ENCODE measurements at places on chromosomes 6 and 20.

GRCh38 chr6:45537539-45537938, 159.8 kb upstream of the SUPT3H start:
- DNase-seq: no peak

- DNase-seq: no peak
Measured at GRCh38 chr6:16690608-16691142, 70.6 kb downstream of the ATXN1 start.

DNA sequence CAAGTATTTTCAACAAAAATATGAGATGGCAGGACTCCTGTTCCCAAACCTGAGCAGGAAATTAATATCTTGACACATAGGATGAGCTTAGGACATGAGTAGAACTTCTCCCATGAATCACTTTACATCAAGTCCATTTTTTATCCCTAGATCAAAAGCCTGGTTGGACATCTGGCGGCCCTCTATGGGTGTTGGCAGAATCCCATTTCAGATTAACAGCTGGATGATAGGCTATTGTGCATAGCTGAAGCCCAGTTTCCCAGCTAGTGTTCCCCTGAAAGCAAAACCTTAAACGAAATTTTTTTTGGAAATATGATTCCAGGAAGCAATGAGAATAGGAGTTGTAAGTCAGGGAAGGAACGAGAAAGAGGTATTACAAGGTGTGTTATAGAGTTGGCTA, 449.4 kb upstream of the CHD6 start:
- DNase-seq: no peak

DNA sequence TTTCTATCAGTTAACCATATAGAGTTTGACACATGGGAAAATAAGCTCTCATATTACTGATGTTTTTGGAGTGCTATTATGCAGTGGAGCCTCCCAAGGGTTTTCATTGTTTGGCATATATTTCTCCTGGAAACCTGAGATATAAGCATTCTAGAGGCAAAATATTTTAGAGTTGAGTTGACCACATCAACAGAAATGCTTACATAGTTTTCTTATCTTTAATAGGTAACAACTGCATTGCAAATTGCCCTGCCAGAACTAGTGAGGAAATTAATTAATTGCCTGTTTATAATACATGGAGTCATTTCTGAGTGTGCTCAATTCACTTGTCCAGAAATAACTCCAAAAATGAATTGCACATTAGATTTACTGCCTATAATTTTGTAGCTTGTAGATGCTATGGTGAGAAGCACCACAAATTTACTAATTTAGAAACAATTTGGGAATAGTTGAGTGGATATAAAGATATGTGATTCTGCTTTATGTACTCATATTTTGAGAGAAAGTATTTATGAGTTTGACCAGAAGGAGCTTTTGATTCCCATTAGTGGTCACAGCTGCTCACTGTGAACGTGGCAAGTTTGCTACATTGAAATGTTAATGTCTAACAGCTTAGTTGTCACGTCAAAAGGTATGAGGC, 288.7 kb downstream of the CD109 start:
- no peak for DNase-seq

DNA sequence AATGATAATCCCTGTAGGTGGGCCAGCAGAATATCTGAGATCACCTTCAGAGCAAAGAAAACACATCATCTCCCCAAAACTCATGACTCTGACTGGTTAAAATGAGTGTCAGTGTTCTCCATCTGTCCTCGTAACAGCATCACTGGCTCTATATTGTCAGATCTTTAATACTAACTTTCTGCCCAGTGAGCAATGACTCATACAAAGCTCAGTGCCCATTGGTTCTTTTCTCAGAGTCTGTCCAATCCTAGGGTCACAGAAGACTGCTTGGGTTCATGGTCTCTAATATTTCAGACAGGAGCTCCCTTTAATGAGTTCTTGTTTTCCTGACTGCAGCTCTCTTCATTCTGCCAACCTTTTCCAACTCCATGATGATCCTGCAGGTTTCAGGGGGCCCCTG, 36.4 kb downstream of the HLA-DPB1 start:
- DNase-seq: no peak

DNA sequence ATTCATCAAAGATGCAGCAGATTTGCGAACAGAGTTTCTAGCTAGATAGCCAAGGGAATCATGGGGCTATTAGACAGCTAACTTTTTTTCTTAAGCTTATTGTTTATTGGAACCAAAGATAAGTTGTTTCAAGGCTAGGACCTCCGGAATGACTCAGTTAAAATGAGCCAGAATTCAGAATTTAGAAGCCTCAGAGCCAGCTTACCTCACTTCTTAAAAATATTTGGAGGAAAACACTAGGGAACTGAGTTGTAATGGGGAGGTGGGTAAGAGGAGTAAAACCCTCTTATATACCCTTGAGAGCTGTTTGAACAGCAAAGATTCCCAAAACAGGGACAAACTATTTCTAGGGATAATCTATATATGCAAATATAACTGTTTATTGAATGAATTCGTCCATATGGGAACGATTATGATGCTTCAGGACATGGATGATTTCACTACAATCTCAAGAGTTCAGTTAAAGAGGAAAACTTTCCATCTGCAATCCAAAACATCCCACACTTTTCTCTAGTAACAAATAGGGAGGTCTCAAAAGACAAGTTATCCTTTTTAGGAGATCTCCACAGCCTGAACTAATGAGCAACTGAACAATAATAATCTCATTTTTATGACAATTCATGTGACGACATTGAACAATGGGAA, 12.6 kb upstream of the CARMIL1 start:
- DNase-seq: no peak

DNA sequence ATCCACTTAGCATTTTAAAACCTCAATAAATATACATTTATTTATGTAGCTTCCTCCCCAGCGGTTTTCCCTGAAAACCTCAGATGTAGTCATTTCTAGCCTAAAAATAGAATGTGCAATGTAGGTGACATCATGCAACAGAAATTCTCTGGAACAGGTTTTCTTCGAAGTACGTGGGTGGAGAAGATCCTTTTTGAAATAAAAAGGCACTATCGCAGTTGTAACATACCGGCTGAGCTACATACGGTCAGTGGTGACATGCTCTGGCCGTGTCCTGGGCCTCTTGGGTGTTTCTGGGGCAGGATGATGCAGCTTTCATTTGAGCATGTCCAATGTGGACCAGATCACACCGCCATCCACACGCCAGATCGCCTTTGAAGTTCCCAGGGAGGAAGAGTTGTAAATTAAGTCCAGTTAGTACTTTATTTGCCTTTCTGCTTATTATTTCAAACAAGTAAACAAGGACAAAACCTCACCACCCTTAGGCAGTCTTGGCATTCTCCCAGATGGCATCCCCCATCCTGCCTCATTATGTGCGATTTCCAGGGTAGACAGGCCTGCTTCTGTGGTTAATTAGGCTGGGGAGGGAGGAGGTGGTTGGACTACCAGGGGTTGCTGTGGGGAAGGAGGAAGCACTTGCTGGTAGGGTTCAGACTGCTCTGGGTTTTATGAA, 109.5 kb upstream of the CLDN20 start:
- DNase-seq: peak; percentile 50

GRCh38 chr20:40488401-40488800, 200.6 kb downstream of the MAFB start:
- no peak for DNase-seq

DNA sequence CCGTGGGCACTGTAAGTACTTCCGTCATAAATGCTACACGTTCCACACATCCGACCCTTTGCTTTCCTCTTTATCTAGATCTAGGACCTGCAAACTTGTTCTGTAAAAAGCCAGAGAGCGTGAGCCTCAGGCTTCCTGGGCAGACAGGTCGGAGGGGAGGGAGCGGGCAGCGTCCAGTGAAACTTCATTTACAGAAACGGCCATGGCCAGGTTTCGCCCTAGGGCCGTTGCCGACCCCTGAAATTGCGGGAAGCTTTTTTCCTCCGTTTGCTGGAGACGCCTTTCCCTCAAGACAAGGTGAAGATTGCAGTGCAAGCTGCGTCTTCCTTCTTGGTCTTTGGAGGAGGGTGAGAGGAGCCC, 155.4 kb downstream of the DLL1 start:
- DNase-seq: no peak

- DNase-seq: no peak
Measured at GRCh38 chr6:32589596-32590449, at the start of gene HLA-DRB1. Gene HLA-DRB1, minus strand, starts transcription at chr6:32589848. Its CDS starts 106 bp downstream, at chr6:32589742.

DNA sequence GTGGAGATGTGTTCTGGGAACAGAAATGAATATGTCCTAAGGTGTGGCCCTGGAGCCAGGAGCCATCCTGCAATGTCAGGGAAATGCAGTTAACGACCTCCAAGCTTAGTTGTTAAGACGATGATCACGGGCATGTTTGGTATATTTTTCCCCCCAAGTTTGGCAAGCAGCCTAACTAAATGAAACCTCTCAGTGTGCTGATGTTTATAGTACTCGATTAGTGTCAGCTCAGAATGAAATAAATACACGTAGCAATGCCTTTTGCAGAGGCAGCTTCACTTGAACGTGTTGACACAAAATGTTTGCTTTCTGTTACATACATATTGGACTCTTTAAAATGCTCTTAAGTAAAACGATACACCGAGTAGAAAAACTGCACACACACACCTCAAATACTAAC, 76.2 kb upstream of the OLIG3 start:
- DNase-seq: peak; percentile 85

- DNase-seq: no peak
Measured at GRCh38 chr6:49506569-49507111, 6.9 kb downstream of the GLYATL3 start.

GRCh38 chr20:43124241-43124640, 65.5 kb downstream of the PTPRT start:
- no peak for DNase-seq

- no peak for DNase-seq
Measured at GRCh38 chr6:100338090-100338489, 126.6 kb downstream of the SIM1 start.

GRCh38 chr6:7188492-7188891, 80.7 kb downstream of the RREB1 start:
- DNase-seq: no peak

DNA sequence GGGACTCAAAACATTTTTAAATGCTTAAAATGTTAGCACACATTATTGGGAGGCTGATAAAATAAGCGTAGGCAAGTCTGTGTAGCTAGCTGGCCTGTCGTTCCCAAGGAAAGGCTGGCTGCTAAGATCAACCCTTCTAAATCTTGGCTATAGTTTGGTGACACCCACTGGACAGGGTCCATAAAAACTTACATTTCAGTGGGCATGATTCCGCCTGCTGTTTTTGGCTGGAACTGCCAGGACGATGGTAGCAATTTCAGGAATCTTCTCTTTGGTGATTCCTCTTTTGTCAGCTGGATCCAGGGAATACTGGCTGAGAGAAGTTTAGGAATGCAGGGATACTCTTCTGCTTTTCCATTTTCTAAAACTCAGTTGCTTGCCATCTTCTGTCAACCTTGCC, 162.2 kb downstream of the NKAIN2 start:
- peak; percentile 26 for DNase-seq

DNA sequence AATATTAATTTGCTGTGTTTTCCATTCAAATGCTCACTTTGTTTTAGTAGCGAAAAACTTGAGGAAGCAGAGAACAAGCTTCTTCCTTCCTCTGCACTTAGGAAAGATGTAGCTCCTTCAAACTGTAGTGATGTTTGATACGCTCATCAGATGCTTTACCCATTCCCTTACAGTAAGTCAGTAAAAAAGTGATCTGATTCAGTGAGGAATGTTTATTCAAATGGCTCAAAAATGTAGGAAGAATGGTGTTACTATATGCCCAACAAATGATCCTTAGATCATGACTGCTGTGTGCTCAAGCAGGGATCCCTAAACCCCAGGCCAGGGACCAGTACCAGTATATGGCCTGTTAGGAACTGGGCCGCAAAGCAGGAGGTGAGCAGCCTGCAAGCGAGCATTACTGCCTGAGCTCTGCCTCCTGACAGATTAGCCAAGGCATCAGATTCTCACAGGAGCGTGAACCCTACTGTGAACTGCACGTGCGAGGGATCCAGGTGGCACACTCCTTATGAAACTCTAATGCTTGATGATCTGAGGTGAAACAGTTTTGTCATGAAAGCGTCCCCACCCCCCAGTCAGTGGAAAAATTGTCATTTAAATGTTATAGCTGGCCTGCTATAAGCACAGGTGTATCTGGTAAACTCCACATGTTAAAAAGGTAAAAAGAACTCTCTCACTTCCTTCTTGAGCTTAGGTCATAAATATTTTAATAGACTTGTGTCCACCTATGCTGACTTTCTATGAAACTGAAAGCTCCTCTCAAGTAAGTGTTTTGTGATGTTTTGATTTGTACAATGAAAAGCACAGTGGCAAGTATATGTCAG, 187.2 kb downstream of the FOXC1 start:
- no peak for DNase-seq

Data from NCI-H2081 treated with DMSO at 0.1 percent for 48 hours (cell line).